Calu3 (cell line): ENCODE measurements at places on chromosomes 16 and 17. TPM values are rescaled to one million over a fixed set of nuclear protein-coding genes. Genes with fewer than 3 reads are reported as not detected.

Gene USP43
- total RNA-seq = 6.7 and 8.5 TPM in 2 replicates

- no peak for DNase-seq
Measured at GRCh38 chr16:15459791-15460190, 25.4 kb downstream of the BMERB1 start.

Gene WNT3
- 5.2 and 6.1 TPM in 2 replicates for total RNA-seq

Gene ABI3
- not detected in 2 replicates for total RNA-seq

GRCh38 chr17:3695723-3696411, at the start of gene P2RX5:
TSS of gene P2RX5 (minus strand) at chr17:3696155. CDS start at chr17:3696005, 150 bp downstream.
- peak; percentile 12 for DNase-seq

Gene ATP1B2
- total RNA-seq = not detected in 2 replicates

DNA sequence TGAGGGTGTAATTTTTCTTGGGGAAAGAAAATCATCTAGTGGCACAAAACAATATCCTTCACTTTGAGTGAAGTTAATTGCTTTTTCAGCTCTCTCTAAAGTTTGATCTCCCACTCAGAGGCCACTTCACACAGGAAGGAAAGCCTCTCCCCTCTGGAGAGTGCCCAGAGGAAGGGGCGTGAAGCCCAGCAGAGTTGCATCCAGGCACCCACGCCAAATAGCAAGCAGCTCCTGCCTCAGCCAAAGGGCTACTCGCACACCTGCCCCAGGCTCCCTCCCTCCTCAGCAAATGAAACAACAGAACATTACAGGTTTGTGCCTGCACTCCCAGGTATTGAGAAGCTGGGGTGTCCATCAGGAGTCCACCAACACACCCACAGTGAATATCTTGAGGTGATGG, 183.0 kb upstream of the RPL38 start:
- DNase-seq = no peak

DNA sequence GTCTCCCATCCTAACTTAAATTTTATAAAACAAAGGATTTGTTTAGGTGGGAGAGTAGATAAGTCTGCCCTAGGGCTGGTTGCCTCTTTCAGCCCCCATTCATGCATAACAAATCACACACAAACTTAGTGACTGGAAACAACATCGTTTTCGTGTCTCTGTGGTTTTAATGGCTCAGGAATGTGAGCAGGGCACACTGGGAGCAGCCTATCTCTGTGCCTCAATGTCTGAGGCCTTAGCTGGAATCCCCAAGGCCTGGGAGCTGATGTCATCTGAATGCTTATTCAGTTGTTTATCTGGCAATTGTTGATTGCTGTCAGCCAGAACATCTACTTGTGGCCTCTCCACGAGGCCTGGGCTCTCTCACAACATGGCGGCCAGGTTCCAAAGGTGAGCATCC, 101.9 kb upstream of the HSBP1 start:
- DNase-seq = no peak

DNA sequence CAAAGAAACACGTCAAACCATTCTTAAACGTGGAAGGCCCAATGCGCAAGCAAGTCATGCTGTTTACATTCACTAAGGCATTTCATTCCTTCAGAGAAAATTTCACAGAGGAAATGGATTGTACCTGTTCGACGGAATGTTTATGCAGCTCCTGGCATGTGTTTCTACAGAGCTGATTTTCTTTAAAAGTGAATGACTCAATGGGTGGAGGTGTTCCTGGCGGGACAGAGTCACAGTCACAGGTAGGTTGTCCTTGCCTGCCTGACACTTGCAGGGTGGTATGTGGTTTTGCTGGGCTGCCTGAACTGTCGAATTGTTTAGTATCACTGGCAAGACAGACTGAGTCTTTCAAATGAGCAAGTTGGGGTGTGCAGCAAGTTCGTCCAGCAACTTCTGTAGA, 11.6 kb downstream of the PALB2 start:
- DNase-seq = no peak

Gene TEKT1
- total RNA-seq = not detected in 2 replicates

DNA sequence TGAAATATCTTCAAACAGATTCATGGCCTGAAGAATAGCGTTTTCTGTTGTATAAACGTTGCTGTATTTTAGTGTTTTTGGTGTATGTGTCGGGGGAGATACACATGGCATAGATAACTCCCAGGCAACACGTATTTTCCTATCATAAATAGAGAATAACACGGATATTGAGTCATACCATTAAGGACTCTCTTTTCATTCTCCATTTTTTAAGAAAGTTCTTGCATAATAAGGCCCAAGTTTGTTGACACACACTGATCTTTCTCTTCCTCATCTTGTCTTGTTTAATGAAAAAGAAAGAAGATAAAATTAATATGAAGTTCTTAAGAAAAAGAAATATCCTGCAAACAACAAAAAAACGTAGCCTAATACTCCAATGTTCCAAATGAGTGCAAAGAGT, 13.4 kb downstream of the ABCA8 start:
- no peak for DNase-seq

Gene C17orf107
- 2.1 and 3.2 TPM in 2 replicates for total RNA-seq

GRCh38 chr16:9257843-9258242, 166.4 kb downstream of the HAPSTR1 start:
- no peak for DNase-seq

GRCh38 chr16:72837846-72838585, 209.9 kb downstream of the ZFHX3 start:
- DNase-seq = no peak
